Sigmoid colon (tissue), 7 donors: ENCODE measurements at places on chromosomes 12 and 14.

DNA sequence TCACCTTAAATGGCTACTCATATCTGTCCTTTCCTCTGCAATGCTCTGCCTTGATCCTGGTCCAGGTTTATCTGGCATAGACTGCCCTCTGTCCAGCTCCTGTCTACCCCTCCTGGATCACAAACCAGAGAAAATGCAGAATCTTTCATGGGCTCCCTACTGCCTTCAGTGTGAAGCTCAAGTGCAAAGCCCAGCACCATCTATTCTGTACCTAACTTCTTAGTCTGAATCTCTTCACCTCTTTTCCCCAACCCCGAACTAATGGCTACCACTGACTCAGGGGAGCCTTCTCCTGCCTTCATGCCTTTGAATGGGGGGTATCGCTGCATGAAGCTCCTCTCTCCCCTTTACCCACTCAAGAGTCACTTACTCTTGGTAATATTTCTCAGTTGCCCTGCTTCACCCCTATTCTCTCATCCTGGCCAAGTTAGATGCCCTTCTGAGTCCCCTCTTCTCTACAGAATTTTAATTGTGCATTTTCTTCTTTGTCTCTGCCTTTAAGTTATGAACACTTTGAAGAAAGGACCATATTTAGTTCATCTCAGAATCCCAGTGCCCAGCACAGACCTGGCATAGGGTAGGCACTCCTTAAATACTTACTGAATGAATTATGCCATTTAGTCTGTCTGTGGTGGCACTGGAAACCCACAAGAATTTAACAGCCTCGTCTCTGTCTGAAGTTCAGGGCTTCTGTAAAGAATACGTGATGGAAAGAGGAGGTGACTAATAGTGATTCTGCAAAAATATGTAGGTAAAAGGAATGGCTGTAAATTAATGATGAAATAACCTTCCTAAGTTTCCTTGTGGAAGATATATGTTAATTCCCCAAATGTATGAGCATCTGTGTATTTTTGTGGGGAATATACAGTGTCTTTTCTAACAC is 191.3 kb upstream of the AMIGO2 start:
- DNase-seq = no peak

- DNase-seq = no peak
Measured at GRCh38 chr12:123070267-123071081, 80.4 kb downstream of the PITPNM2 start.

DNA sequence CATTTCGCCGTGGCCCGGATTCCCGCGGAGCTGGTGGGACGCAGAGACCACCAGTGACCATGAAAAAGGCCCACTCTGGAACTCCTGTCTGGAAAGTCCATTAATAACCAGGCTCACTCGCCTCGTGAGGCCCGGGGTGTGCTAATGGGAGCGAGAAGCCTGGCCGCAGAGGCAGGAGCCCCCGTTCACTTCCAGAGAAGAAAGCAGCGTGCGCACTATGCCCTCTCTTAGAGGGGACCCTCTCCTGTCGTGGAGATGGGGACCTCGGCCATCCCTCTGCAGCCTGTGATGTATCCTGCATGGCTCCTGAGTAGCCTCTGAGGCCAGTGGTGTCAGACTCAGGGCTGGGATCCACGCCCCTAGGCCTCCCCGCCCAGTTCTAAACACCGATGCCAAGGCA is 134.1 kb upstream of the VRK1 start:
- DNase-seq = no peak

DNA sequence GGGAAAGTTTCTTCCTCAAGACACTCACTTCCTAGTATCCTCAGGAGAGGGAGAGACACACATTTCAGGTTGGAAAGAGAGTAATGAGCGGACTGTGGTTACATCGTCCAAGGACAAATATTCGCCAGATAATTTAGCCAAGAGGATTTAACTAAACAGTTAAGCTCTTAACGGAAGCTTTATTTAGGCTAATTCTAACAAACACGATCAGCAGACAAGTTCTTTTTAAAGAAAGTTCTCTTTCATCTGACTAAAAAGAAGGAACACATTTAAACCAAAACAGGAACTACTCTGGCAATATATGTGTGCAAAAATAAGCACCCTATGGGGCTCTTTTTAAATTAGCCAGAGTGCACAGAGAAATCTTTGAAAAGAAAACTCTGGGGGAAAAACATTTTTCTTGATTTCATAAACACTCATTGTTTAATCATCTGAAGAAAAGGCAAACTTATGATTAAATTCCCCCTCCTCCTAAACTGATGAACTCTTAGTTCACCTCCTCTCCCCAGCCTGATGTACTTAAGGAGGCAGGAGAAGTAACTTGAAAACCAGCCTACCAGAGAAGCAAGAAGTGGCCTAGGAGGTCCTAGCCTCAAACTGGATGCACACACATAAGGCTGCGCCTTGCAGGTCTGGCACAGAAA is 13.3 kb upstream of the BTG1 start:
- DNase-seq = no peak

DNA sequence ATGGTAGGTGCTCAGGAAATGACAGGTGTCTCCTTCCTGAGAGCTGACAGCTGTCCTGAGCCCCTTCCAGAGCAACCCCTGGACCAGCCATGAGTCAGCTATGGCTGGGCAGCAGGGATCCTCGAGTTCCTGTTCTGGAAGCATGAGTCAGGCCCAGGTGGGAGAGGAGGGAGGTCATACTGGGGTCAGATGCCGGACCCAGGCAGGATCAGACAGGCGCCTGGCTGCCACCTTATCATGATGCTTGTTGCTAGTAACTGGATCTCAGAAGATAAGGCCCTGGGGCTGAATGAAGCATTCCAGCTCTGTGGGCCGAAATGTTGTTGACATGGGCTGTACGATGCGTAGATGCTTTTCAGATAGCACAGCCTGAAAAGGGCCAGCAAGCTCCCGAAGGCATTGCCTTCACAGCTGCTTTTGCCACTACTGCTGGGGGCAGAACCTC is 17.4 kb upstream of the KRT7 start:
- DNase-seq = peak; percentile 45

DNA sequence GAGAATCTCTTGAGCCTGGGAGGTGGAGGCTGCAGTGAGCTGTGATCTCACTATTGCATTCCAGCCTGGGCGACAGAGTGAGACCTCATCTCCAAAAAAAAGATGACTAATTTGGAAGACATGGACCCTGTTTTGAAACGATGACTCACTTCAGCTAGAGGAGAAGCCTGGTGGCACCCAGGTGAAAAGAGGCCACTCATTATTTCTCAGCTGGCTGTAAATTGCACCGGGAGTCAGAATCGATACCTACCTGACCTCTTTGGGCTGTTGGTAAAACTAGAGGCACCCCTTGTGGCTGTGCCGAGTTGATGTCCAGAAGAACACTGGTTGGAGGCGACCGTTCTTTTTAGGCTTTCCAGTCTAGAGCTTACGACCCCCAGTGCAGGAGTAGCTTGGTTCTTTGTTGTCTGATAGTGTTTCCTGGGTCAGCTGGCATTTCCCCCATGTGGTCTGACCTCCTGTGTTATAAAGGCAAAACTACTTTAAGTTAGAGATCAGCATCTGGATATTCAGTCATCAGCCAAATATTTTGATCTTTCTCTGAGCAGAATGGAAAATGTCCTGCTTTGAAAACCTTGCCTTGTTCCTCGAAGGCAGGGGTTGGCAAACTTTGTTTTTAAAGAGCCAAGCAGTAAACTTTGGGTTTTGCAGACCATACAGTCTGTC is 93.2 kb downstream of the CHST11 start:
- DNase-seq = no peak

- no peak for DNase-seq
Measured at GRCh38 chr14:59018978-59019377, 169.5 kb upstream of the DAAM1 start.

GRCh38 chr12:79983492-79983891 is 48.6 kb upstream of the PPP1R12A start:
- no peak for DNase-seq

DNA sequence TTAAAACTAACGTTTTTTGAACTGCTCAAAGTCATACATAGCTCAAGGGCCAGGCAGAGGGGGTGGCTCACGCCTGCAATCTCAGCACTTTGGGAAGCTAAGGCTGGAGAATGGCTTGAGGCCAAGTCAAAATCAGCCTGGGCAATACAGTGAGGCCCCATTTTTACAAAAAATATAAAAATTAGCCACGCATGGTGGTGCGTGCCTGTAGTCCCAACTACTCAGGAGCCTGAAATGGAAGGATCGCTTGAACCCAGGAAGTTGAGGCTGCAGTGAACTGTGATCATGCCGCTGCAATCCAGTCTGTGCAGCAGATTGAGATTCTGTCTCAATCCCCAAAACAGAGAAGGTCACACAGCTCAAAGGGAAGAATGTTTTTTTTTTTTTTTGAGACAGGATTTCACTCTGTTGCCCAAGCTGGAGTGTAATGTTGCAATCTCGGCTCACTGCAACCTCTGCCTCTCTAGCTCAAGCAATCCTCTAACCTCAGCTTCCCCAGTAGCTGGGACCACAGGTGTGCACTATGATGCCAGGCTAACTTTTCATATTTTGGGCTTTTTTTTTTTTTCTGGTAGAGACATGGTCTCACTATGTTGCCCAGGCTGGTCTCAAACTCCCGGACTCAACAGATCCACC is 2.9 kb downstream of the RBM23 start:
- DNase-seq = no peak

DNA sequence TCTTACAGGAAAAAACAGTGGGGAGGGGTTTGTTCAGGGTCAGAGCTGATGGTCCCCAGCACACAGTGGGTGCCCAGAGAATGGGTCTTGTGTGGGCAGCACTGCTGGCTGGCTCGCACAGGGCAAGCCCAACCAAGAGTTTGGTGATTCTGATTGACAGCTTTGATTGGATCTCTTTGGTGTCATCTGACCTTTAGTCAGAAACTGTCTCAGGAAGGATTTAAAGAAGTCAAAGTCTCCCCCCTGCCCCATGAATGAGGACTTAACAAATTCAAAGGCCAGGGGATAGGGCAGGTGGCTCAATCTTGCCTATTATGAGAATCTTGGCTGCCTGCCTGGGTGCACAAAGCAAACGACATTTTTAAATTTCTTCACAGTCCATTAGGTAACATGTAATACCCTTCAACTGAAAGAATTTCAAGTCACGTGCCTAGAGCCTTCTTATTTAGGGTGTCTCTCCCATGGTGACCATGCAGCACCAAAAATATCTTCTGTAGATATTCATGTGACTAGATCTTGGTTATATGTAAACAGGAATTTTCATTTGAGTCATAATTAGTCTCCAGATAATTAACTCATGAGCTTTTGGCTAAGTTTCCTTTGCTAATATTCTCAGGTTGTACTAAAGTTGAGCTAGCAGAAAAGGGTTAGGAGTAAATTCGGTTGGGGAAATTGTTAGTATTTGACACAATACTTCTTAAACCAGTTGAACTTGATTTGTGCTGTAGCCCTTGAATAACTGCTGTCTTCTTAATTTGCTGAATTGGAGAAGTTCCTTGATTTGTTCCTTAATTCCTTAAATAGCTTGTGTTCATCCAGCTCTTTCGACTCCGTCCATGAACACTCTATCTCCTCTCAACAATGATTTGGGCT is 54.5 kb upstream of the HECTD1 start:
- peak; percentile 65 for DNase-seq

GRCh38 chr14:67468378-67468730 is 20.2 kb downstream of the TMEM229B start:
- DNase-seq = no peak

GRCh38 chr12:3627336-3627735 is 125.6 kb downstream of the CRACR2A start:
- DNase-seq = no peak

GRCh38 chr14:105292826-105293711 is 7.7 kb downstream of the BRF1 start:
- no peak for DNase-seq

GRCh38 chr12:106136263-106136662 is 2.5 kb downstream of the NUAK1 start:
- DNase-seq = peak; percentile 93

DNA sequence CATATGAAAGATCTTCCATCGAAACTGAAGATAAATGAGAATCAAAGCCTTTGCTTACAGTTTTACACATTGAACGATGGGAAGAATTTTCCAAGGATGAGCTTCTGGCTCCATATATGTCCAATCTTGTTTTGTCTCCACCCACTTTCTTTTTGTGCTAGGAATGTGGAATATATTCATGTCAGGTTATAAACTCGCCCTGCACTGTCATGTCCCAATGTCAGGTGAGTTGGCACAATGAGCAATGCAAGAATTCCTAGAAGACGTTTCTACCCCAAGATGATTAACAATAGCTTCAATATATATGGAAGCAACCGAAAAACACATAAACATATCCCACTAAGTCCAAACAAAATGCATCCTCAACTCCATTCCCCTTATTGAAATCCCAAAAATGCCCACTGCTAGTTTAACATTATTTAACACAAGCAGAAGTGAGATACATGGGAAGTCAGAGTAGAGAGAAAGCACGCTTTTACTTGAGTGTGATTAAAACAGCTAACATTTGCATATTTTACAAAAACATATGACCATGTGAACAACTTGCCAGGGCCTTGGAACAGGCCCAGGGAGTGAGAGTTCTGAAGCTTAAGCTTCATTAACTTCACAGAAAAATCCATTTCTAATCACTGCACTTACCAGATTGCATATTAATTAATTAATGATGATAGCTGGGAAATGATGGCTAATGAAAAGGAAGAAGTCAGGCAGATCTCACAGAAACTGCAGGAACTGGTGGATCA is 233.9 kb downstream of the GXYLT1 start:
- DNase-seq = no peak

GRCh38 chr12:4269279-4269991 is 4.1 kb upstream of the CCND2 start:
- peak; percentile 95 for DNase-seq

DNA sequence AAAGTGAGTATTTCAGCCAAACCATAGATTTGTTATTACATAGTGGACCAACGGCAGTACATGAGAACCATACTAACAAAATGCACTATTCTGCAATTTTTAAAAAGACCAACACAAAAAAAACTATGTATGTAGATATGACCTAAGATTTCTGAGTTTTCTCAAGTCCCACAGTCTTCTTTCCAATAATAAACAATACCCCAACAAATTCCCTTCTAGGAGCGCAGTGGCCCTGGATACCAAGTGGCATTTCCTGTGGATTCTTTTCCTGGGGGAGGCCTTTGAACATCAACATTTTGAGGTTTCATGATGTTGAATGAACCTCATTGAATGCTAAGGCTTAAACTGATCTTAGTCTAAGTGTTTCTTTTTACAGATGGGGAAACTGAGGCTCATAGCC is 210.5 kb downstream of the BCAT1 start:
- no peak for DNase-seq

DNA sequence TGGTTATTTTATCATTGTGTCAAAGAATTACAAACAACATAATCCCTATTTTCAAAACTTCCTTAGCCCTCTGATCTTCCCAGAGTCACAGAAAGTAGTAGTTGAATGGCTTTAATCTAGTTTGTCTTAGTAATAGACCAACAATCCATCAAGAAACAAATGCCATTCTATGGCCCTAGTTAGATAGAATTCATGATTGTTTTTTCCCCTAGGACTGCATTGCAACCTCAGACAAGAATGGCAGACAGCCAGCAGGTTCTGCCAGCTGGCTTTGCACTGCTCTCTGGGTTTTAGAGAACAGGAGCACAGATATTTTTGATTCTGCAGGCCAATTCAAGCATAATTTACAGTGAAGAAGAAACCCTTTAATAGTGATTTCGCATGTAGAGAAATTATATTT is 33.8 kb downstream of the SYT1 start:
- DNase-seq = peak; percentile 68

- no peak for DNase-seq
Measured at GRCh38 chr12:15842108-15842507, 40.1 kb upstream of the STRAP start.

GRCh38 chr14:71815110-71815509 is 117.1 kb upstream of the RGS6 start:
- DNase-seq = no peak
